ENCODE measurements at places on chromosomes 2 and 18. TPM values are rescaled to one million over a fixed set of nuclear protein-coding genes. Genes with fewer than 3 reads are reported as not detected.
A peak's percentile ranks its signal among the peaks of the same experiment; 100 is the strongest.

The NFATC1 gene
- 39.2 TPM for total RNA-seq

The DCC gene
- 0.78 TPM for total RNA-seq

The CCDC68 gene
- total RNA-seq, result 4.4 TPM

The SERPINB4 gene
- total RNA-seq, result not detected

The APOB gene
- total RNA-seq, result 4.7 TPM

The ABCB11 gene
- total RNA-seq, result 0.21 TPM

The WNT6 gene
- 0.88 TPM for total RNA-seq

The ICA1L gene
- total RNA-seq, result 7.7 TPM

- DNase-seq, result no peak
Observed at GRCh38 chr2:223712642-223713041, 110.5 kb upstream of the SCG2 start.

GRCh38 chr2:33205693-33206434, 259.1 kb downstream of the LTBP1 start:
- no peak for DNase-seq

GRCh38 chr2:106789185-106789584, 96.8 kb downstream of the ST6GAL2 start:
- no peak for DNase-seq

GRCh38 chr18:10261344-10262276, 192.8 kb upstream of the APCDD1 start:
- no peak for DNase-seq

GRCh38 chr2:6934758-6935651, 17.8 kb downstream of the RNF144A start:
- no peak for DNase-seq

GRCh38 chr2:54417577-54417976, 38.5 kb upstream of the SPTBN1 start:
- DNase-seq, result no peak

DNA sequence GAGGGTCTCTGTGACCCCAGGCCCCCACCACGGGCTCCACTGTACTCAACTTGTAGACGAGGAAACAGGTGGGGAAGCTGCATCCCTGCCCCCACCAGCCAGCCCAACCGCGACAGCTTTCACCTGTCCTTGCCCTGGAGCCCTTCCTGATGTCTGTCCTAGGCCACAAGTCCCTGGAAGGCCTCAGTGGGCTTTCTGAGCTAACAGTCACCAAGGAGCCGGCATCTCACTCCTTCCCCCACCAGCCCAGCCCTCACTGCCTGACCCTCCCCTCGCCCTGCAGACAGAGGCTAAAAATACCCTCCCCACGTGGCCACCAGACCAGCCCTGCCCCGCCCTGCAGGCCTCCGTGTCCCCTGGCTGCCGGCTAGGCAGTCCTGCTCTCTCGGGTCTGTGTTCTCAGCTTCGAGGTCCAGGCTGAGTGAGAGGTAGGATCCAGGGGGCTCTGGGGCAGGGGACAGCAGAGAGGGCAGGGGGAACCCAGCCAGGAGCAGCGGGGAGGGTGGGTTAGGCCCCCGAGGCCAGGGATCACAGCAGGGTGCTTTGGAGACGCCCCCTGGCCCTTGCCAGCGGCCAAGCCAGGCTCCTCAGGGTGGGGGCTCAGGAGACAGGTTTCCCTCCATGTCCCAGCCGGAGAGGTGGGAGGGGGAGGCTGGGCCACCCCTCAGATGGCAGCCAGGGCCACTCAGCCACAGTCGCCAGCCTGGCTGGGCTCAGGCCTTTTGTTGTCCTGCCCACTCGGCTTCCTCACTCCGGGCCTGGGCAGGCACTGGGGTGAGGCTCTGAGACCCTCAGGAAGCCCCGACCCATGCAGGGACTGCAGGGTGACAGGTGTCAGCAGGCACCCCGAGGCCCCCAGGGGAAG, at the start of gene KLHL30:
KLHL30 (plus strand) TSS at position 338 of the 865 bp plus-strand sequence. CDS start 2,087 bp downstream, outside the sequence.
- DNase-seq, result peak; percentile 89

DNA sequence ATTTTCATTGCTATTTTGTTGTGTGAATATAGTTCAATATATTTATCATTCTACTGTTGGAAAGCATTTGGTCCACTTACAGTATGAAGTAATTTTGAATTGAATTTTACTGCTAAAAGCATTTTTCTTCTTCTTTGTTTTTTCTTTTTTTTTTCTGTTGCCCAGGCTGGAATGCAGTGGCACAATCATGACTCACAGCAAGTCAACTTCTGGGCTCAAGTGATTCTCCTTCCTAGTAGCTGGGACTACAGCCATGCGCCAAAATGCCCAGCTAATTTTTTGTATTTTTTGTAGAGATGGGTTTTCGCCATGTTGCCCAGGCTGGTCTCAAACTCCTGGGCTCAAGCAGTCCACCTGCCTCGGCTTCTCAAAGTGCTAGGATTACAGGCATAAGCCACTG, 2.4 kb upstream of the ETAA1 start:
- no peak for DNase-seq

GRCh38 chr2:129870685-129871241, 108.7 kb upstream of the RAB6C start:
- no peak for DNase-seq

- DNase-seq, result no peak
Observed at GRCh38 chr2:204901591-204901990, 356.3 kb downstream of the PARD3B start.

GRCh38 chr2:5230444-5230843, 461.7 kb upstream of the SOX11 start:
- DNase-seq, result no peak

- DNase-seq, result no peak
Observed at GRCh38 chr2:121284463-121285449, at the start of gene TFCP2L1. Gene TFCP2L1 (minus strand): TSS chr2:121285202. CDS start chr2:121285109, 93 bp downstream.

DNA sequence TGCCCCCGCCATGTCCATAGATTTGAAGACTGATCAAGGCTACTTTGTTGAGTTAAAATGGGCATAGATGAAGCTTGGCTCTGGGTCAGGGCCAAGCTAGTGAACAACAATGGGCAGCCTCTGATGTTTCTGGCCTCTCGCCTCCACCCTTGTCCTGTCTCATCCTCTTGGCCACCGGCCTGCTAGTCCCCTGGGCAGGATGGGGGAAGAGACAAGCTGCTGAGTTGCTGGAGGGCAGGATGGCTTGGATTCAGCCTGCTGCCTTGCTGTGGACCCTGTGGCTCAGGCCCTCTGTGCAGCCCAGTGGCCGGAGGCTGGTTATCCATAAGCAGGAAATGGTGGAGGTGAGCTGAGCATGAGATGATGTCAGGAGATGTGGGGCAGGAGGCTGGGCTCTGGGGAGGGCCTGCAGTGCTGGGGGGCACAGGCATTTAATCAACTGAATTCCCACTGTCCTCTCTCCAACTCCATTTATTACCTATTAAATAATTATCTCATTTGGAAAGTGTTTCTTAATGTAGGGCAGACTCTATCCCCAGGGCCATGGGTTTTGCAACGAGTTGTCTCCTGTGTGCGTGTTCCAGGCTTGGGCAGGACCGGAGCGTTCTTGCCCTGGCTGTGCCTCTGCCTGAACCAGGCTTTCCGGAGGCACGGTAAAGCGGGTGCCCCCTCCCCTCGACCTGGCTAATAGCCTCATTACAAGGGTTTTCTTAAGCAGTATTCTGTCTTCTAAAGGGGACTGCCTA, 122.9 kb downstream of the GLI2 start:
- DNase-seq, result peak; percentile 34

DNA sequence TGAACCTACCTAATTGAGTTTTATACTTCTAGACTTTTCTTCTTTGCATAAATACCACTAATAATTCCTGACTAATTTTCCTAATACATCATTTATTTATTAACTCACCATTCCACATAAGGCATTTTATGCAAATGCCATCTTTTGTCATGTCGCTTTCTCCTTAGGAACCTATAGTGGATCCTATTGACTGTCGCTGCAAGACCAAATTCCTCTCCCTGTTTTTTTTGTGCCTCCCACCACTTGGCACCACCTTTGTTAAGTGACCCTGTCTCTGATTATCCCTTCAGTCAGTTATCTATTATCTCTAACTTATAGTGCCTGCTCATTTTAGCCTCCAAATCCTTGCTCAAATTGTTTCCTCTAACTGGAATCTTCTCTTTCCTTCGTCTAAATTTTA, 19.5 kb downstream of the UNC80 start:
- DNase-seq, result no peak

- DNase-seq, result no peak
Observed at GRCh38 chr2:149021761-149022160, 16.7 kb upstream of the LYPD6B start.

DNA sequence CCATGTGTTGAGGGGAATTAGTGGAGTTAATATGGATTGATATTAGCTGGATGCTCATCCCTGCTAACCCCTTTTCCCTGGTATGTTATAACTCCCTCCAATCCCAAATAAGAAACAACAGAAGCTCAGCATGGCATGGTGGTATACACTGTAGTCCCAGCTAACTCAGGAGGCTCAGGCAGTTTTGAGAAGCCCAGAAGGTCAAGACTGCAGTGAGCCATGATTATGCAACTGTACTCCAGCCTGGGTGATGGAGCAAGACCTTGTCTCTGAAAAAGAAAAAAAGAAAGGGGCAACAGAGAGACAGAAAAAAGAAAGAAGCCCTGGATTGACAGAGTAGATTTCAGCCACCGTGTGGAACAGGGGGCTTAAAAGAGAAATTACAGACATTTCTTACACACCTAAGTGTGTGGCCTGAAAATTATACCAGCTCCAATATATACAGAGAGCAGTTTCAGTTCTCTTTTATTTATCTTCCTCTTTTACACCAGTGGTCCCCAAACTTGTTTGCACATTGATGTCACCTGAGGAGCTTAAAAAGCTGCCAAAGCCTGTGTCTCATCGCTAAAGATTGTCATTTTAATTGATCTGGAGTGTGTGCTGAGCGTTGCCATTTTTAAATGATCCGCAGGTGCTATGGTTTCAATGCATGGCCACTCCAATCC, 203.6 kb downstream of the UBE2E3 start:
- no peak for DNase-seq

DNA sequence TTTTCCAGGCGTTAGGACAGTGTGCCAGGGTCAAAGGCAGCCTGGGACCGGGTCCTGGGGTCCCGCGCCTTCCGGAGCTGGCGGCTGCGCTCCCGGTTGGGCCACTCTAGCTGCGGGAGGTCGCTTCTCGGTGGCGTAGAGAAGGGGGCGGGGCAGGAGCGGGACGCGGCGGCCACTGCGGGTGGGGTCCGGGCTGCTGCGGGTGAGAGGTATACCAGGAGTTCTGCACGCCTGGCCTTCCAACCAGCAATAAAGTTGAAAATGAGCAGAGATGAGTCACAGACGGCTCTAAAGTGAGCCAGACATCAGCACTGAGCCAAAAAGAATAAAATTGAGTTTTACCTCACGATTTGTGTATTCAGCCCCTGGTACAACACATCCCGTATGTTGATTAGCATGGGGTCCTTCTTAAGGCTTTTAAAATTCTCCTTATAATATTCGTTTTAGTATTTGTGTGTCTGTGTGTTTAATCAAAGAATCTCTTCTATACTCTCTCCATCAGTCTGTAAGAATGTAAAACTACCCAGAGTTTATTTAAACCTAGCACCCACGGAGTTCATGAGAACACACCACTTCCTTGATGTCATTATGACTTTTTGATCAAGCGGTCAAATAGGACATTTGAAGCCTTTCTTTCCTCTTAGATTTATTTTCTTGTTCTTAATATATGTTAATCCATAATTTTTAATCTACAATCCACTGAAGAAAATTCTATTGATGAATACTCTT, at the start of gene C1GALT1C1L:
C1GALT1C1L (minus strand) TSS at position 108 of the 729 bp plus-strand sequence; CDS start at position 1, 107 bp downstream.
- peak; percentile 75 for DNase-seq

DNA sequence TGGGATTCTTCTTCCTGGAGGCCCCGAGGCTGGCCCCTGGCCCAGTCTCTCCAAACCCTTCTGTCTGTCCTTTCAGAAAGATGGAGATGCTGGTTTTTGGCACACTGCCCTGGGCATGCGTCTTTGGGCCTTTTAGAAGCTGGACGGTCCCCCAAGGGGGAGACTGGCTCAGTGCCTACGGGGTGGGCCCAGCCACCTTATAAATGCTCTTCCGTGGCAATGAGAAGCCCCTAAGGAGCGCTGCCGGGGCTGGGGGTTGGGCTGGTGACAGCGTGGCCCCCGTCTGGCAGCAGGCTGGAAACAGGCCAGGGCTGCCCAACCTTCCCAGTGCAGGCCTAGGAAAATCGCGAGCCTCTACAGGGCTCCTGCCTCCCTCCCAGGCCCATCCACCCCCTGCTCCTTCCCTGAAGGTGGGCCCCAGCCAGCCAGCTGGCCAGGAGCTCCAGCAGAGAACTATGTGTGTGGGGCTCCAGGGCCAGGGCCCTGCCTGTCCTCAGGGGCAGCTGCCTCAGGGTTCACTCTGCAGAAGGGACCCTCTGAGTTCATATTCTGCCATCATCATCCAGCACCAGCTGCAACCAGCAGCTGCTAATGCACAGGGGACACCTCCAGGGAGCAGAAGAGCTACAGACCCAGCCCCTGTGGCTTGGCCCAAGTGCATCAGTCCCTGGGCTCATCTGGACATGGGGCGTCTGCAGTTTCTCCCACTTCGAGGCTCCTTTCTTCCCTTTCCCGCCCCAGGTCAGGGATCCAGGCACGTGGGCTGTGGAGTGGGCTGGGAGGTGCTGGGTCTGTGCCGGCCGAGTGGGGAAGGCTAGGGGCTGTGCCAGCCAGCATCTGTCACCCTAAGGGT, 107.6 kb upstream of the OTOS start:
- no peak for DNase-seq

DNA sequence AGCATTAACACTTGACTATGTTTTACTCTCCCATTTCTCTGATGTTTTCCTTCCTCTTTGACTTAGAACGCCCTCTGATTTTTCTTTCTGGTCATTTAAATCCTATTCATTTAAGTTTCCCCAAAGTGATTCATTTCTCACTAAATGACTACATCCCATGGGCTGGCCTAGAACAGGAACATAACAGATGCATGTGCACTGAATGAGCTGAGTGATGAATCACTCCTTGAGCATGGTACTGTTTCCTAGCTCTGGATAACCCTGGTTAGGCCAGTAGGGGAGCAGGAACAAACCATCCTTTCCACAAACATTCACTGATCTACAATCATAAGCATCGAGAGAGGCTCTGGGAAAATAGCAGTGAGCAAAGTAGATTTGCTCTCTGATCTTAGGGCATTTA, 221.9 kb upstream of the SETBP1 start:
- no peak for DNase-seq

DNA sequence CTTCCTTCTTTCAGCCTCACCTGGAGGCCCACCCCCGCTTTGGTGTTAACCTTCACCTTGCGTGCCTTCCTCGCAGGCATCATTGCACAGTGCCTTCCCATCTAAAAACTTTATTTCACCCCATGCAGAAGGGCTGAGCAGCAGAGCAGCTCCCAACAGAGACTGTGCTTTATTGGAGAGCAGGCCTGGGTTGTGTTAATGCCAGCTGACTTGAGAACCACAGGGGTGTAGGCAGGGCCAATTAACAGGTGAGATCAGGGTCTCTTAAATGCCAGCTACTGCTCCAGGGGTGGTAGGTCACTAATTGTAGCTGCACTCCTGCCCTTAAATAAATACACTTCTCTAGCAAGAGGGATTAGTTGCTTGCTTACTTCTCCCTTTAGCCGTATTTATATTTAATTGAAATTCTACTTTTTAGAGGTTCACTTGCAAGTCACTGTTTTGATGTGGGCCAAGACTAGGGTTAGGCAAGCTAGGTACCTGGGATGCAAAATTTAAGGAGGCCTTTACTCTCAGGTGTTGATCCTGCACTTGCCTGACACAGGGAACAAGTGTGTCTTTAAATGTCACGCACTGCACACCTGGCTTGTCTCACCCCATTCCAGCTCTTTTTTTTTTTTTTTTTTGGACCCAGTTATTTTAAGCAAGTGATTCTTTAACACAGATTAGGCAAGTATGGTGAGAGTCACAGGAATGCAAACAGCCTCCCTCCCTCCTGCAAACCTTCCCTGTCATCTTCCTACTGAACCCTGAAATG, 54.5 kb downstream of the LYPD1 start:
- no peak for DNase-seq

- no peak for DNase-seq
Observed at GRCh38 chr18:35618289-35618688, 36.7 kb downstream of the GALNT1 start.
